ENCODE measurements at places on chromosomes 6 and 20. TPM values are rescaled to one million over a fixed set of nuclear protein-coding genes. Genes with fewer than 3 reads are reported as not detected.

- peak; percentile 79 for DNase-seq
Observed at GRCh38 chr6:136014454-136015437, 163.2 kb downstream of the PDE7B start.

The SPATA2 gene
- total RNA-seq = 8.6 TPM

- no peak for DNase-seq
Observed at GRCh38 chr6:16674801-16675392, 86.4 kb downstream of the ATXN1 start.

- DNase-seq = no peak
Observed at GRCh38 chr6:138439546-138439945, 35.5 kb downstream of the HEBP2 start.

DNA sequence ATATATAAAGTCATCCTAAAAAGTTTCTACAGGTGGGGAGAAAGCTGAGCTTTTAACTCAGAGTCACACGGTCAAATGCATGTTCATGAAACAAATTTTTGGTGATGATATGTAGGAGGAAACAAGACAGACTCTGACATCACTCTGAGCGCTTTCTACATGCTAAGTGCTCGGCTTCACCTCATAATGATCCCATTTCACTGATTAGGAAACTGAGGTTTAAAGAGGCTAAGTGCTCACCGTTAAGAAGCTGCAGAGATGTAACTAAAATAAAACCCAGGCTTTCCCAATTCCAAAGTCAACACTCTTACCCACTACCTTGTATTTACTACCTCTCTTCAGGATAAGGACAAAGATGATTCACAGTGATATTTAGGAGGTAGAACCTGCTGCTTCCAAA, 4.7 kb downstream of the RMND1 start:
- DNase-seq = no peak

The SPATA25 gene
- 0.72 TPM for total RNA-seq

GRCh38 chr6:107103082-107103481, 12.2 kb downstream of the BEND3 start:
- DNase-seq = no peak

DNA sequence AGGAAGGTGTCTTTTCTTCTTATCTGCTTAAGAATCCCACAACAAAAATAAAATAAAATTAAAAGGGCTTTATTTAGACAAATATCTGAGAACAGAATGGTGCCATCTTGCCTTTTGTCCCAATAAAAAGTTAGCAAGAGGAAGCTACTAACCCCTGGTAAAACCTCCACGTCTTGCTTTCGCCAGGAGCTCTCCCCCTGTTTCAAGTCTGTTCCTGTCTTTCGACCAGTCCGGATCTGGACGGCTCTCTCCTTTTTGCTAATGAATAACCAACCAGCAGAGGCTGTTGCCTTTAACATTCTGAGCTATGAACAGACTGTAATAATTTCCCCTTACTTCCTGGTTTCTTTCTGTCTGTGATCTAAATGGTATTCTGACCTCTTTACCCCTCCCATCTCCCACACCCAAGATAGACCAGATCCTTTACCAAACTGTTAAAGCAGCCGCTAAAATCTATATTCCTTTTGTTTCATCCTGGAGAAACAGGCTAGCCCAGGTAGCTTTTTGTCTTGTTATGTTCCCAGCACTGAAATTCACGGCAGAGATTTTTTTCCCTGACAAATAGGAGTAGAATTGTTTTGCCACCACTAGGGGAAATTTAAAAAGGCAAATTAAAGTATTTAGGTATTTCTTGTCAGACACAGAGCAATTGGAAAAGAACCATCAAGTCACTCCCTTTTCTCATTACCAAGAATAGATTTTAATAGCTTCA, at the start of gene FRK:
Gene FRK, minus strand, starts transcription at position 320 of the 712 bp plus-strand sequence. CDS start 580 bp downstream, outside the sequence.
- DNase-seq = peak; percentile 79

DNA sequence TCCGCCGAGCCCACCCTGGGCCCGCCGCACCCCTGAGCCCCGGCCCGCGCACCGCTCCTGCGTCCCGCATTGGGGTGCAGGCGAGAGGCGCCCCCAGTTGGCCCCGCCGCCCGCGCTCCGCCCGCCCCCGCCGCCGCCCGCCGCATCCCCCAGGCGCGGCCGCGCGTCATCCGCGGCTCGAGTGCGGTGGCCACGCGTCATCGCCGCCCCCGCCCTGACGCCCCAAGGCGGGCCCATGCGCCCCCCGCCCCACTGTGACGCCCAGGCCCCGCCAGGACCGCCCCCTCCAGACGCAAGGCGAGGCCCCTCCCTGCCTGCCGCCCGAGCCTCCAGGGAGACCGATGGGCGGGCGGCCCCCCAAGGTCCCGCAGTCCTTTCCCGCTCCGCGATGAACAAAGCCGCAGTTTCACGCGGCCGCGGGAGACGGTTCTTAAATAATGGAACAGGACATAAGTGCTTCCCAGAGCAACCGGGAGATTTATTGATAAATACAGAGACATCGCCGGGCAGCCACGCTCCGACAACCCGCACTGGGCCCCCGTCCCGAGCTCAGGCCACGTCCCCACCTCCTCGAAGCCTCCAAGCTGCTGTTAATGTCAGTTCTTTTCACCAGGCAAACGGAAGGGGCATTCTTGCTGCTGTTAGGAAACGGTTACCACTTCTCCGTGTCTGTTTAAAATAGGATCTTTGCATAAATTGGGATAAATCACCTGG, at the start of gene ANKRD60:
Gene ANKRD60, minus strand, starts transcription at position 170 of the 714 bp plus-strand sequence. Its CDS starts 0 bp downstream, at position 170.
- no peak for DNase-seq

DNA sequence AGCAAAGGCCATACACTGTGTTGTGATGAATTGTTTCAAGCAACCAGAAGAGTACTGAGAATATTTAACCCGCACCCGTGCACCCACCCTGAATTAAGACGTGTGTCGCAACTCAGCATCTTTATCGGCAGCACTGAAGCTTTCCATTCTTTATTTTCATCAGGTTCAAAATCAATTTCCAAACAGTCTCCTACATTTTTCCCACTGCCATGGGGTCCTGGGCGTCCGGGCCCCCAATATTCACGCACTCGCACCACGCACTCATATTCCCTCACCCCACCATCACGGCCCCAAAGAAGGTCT, 1.8 kb downstream of the LTB start:
- no peak for DNase-seq

DNA sequence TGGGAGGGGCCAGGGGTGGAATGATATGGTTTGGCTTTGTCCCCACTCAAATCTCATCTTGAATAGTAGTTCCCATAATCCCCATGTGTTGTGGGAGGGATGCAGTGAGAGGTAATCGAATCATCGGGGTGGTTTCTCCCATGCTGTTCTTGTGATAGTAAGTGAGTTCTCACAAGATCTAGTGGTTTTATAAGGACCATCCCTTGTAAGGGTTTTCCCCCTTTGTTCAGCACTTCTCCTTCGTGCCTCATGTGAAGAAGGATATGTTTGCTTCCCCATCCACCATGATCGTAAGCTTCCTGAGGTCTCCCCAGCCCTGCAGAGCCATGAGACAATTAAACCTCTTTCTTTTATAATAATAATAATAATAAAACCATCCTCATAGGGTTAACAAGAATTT, 88.8 kb upstream of the PRND start:
- DNase-seq = no peak

The HLA-DQB2 gene
- not detected for total RNA-seq
